ENCODE measurements at places on chromosomes 12 and 14. TPM values are rescaled to one million over a fixed set of nuclear protein-coding genes. Genes with fewer than 3 reads are reported as not detected.

DNA sequence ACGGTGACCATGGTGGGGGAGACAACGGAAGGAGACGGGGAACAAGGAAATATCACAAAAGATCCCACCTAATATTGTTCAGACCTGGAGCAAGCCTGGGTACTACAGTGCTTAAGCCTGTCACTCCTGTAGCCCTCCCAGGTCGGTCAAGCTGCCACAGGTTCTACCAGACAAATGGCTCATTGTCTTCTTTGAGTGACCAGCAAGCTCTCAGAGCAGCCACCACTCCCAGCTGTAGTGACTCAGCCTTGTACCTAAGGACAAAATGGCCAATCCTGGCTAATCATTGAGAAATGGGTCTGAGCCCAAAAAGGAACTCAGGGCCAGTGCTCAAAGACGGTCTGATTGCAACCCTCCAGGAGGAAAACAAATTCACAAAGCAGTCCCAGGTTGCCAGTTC is 238.4 kb upstream of the NOS1 start:
- no peak overlapping the region for H3K4me3 ChIP-seq
- H3K27me3 ChIP-seq, result peaks cover 2% of the 10 kb centered on the region
- H3K4me1 ChIP-seq, result no peaks in the 10 kb centered on the region
- H3K36me3 ChIP-seq, result no peaks in the 10 kb centered on the region
- DNase-seq, result no peak

- no peak for DNase-seq
- H3K4me1 ChIP-seq, result no peaks in the 10 kb centered on the region
- peaks cover 5% of the 10 kb centered on the region for H3K27me3 ChIP-seq
- H3K4me3 ChIP-seq, result no peak overlapping the region
- H3K36me3 ChIP-seq, result no peaks in the 10 kb centered on the region
These were observed 9.5 kb upstream of the BDKRB1 start for GRCh38 chr14:96246539-96246847.

DNA sequence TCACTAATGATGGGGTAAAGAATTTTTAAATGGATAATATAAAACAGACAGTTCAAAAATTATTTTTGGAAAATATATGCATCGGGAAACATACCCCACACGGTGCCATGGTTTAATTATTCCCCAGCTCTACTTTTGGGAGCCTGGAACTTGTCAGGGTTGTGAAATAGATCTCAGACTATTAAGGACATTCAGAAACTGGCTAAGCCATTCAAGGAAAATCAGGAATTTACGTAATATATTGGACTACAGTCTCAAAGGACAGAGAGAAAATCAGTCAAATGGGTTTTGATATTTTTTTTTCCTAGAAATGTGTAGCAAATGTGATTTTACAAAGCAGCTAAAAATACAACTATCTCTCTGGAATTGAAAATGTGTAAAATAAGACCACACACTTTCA is 57.6 kb upstream of the MON2 start:
- H3K27me3 ChIP-seq, result no peaks in the 10 kb centered on the region
- peaks cover 9% of the 10 kb centered on the region for H3K36me3 ChIP-seq
- H3K4me3 ChIP-seq, result no peak overlapping the region

- peaks cover 2% of the 10 kb centered on the region for H3K36me3 ChIP-seq
- H3K27me3 ChIP-seq, result no peaks in the 10 kb centered on the region
- H3K27ac ChIP-seq, result no peak overlapping the region
- DNase-seq, result no peak
- H3K4me3 ChIP-seq, result no peak overlapping the region
These were observed 216.6 kb downstream of the RAD51B start for GRCh38 chr14:68036202-68036601.

GRCh38 chr14:64663174-64663573 is 41.0 kb upstream of the PLEKHG3 start:
- H3K4me3 ChIP-seq, result no peak overlapping the region
- H3K4me1 ChIP-seq, result peaks cover 9% of the 10 kb centered on the region
- H3K36me3 ChIP-seq, result no peaks in the 10 kb centered on the region
- no peak for DNase-seq
- no peak overlapping the region for H3K27ac ChIP-seq
- H3K27me3 ChIP-seq, result peaks cover 20% of the 10 kb centered on the region

DNA sequence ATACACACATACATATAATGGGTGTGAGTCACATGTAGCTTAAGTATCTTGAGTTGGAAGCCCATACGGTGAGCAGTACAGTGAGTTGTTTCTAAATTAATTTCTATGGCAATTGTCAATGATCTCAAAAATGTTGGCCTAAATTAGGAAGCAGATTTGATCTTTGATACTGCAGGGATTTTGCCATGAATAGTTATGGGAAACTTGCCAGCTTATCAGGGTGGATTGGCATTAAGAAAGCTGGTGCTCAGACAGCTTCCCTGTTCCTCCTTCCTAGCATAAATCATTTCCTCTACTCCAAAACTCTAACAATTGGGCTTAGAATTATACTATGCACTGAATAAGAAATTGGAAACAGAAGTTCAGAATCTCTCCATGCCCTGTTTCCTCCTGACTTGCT is 150.9 kb upstream of the FRMD6 start:
- H3K27me3 ChIP-seq, result peaks cover 2% of the 10 kb centered on the region
- no peak for DNase-seq
- no peak overlapping the region for H3K27ac ChIP-seq
- no peaks in the 10 kb centered on the region for H3K36me3 ChIP-seq

DNA sequence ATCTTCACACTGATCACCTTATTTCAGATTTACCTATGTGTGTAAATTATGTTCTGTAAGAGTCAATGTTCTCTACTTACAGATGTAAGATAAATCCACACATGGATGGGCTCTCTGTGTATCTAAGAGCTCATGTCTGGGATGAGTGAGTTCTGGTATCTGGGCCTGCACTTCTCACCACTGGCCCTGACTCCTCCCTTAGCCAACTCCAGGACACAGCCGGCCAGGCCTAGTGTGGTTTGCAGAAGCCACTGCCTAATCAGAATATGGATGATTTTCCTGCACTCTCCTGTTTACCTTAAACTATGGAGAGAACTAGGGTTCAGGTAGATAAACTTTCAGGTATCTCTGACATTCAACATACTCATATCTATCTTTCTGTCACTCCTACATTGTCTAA is 1284.8 kb downstream of the TMEM121 start:
- H3K4me3 ChIP-seq, result no peak overlapping the region
- peaks cover 2% of the 10 kb centered on the region for H3K27me3 ChIP-seq
- H3K4me1 ChIP-seq, result peaks cover 9% of the 10 kb centered on the region
- no peak overlapping the region for H3K27ac ChIP-seq
- no peak for DNase-seq

DNA sequence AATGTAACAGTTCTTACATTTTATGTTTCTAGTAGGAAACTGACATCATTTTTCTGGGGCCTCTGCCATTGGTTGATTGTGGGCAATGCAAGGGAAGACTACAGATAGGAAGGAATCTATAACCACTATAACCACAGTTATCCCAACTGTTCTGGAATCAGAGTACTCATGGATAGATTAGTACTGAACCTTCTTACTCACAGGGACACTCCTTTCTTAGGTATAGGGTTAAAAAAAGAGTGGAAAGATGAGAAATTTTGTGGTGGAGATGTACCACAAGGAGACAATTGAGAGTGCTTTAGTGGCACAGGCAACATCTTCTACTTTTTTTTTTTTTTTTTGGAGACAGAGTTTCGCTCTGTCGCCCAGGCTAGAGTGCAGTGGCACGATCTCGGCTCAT is 21.0 kb downstream of the TMEM116 start:
- no peak overlapping the region for H3K27ac ChIP-seq
- H3K4me1 ChIP-seq, result peaks cover 50% of the 10 kb centered on the region
- no peak for DNase-seq
- peaks cover 2% of the 10 kb centered on the region for H3K36me3 ChIP-seq

- H3K4me3 ChIP-seq, result no peak overlapping the region
- no peaks in the 10 kb centered on the region for H3K36me3 ChIP-seq
- no peak for DNase-seq
- H3K4me1 ChIP-seq, result no peaks in the 10 kb centered on the region
These were observed 23.0 kb upstream of the EIF2B2 start for GRCh38 chr14:74979442-74980397.

- no peak overlapping the region for H3K27ac ChIP-seq
- H3K36me3 ChIP-seq, result no peaks in the 10 kb centered on the region
- DNase-seq, result no peak
- peaks cover 68% of the 10 kb centered on the region for H3K4me1 ChIP-seq
These were observed 460.2 kb downstream of the RAD51B start for GRCh38 chr14:68279777-68280233.

GRCh38 chr12:57273516-57273915 is 22.5 kb upstream of the STAC3 start:
- no peak overlapping the region for H3K27ac ChIP-seq
- H3K27me3 ChIP-seq, result no peaks in the 10 kb centered on the region
- H3K36me3 ChIP-seq, result peaks cover 27% of the 10 kb centered on the region

DNA sequence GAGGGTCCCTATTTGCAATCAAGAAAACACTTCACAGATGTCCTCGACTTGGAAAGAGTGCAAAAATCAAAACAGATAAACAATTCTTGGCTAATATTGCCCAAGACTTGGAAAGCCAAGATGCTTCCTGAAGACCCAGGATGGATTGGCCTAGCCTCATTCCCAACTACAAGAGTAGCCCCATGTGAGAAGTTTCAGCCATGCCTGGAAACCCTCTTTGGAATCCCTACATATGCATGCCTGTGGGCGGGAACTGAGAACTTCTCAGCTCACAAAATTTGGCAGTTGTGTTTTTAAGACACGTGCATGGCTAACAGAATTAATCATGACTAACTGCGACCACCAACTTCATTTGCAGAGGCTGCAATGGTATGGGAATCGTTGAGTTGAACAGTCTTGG is 283.2 kb upstream of the TBX3 start:
- H3K36me3 ChIP-seq, result no peaks in the 10 kb centered on the region
- H3K4me1 ChIP-seq, result no peaks in the 10 kb centered on the region
- no peaks in the 10 kb centered on the region for H3K27me3 ChIP-seq
- no peak overlapping the region for H3K4me3 ChIP-seq

DNA sequence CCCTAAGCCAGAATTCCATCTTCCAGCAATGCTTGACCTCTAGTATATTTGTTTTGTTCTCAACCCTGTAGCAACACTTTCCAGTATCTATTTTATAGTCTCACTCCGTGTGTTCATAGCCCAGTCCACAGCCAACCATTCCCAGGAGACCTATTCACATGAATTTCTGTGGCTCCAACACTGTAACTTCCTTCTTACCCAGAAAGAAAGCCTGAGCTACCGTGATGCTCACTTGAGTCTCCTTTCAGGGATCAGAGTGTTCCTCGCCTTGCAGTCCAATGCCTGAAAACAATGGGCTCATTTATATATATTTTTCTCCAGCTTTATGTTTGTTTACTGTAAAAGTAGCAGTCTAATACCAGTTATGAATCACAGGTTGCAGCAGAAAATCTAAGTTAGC is 645.0 kb upstream of the NOVA1 start:
- no peak for DNase-seq
- H3K27me3 ChIP-seq, result no peaks in the 10 kb centered on the region
- H3K4me3 ChIP-seq, result no peak overlapping the region
- H3K36me3 ChIP-seq, result no peaks in the 10 kb centered on the region
- H3K27ac ChIP-seq, result no peak overlapping the region
- H3K4me1 ChIP-seq, result no peaks in the 10 kb centered on the region

- no peaks in the 10 kb centered on the region for H3K4me1 ChIP-seq
- no peak for DNase-seq
- no peak overlapping the region for H3K27ac ChIP-seq
- H3K4me3 ChIP-seq, result no peak overlapping the region
- H3K27me3 ChIP-seq, result no peaks in the 10 kb centered on the region
- no peaks in the 10 kb centered on the region for H3K36me3 ChIP-seq
These were observed 1035.5 kb downstream of the FSCB start for GRCh38 chr14:43471595-43471994.

DNA sequence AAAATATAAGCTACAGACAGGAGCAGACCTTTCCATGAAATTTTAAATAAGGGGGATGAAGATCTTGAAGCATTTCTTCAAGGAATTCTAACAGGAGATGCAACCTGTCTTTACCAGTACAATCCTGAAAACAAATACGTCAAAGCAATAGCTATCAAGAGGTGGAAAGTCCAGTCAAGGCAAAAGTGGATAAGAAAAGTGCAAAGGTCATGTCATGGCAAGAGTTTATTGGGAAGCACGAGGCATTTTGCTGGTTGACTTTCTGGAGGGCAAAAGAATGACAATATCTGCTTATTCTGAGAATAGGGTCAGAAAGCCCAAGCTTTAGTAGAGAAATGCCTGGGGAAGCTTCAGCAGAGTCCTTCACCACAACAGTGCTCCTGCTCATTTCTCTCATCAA is 34.3 kb upstream of the PRB4 start:
- H3K4me3 ChIP-seq, result no peak overlapping the region
- no peaks in the 10 kb centered on the region for H3K4me1 ChIP-seq
- peaks cover 1% of the 10 kb centered on the region for H3K36me3 ChIP-seq
- no peak overlapping the region for H3K27ac ChIP-seq

Gene KLHDC1
- total RNA-seq, result 0.57 TPM

Gene MSI1
- total RNA-seq, result 0.57 TPM

Gene KRT6A
- total RNA-seq, result not detected

Gene CFAP251
- total RNA-seq, result 0.62 TPM

Gene IFI27L2
- total RNA-seq, result 73.4 TPM

Gene CCDC38
- 0.49 TPM for total RNA-seq

Gene FICD
- total RNA-seq, result 3.4 TPM

Gene AKAP3
- total RNA-seq, result 1.8 TPM
